Mesothelial cell of epicardium (in vitro differentiated cells): ENCODE measurements at places on chromosomes 5 and 9. TPM values are rescaled to one million over a fixed set of nuclear protein-coding genes. Genes with fewer than 3 reads are reported as not detected.

DNA sequence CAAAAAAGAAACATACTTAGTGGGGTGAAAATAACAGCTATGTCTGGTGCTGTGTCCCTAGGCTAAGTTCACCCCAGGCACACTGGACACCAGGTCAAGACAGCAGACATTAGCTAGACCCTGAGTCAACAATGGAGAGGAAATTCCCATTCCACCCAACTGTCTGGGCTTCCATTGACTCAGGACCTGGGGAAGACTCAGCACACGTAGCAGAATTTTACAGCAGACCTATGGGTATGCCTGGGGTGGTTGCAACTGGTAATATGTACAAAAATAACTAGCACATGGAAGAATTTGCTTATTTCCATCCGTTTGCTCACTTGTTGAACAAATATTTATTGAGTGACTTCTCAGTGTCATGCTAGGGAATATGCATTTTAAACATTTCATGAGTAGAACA is 117.0 kb downstream of the GAS1 start:
- DNase-seq, result no peak

GRCh38 chr9:106625259-106625789 is 237.6 kb upstream of the ZNF462 start:
- DNase-seq, result no peak

- no peak for DNase-seq
These were observed 1.3 kb downstream of the PTCH1 start for GRCh38 chr9:95515272-95516113.

GRCh38 chr9:120579139-120580050 is 572 bp downstream of the CDK5RAP2 start:
- DNase-seq, result no peak

- DNase-seq, result peak; percentile 73
These were observed 480 bp downstream of the LMNB1 start for GRCh38 chr5:126777257-126777974.

DNA sequence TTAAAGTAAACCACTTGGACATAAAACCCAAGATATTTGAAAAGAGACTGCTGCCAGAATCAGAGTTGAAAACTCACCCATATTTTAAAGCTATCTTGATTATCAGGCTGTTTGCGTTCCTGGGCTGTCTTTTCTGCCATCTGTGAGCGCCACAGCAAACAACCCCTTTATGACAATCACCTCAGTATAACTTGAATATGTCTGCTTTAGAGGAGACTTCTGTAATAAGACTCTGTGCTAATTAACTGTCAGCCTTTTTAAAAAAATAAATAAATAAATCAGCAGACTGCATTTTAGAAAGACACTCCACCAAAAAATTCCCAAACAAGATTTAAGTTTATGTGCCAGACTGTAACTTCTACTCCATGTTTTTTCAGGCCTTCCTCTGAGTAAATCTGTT is 375.7 kb upstream of the CCNH start:
- DNase-seq, result no peak

DNA sequence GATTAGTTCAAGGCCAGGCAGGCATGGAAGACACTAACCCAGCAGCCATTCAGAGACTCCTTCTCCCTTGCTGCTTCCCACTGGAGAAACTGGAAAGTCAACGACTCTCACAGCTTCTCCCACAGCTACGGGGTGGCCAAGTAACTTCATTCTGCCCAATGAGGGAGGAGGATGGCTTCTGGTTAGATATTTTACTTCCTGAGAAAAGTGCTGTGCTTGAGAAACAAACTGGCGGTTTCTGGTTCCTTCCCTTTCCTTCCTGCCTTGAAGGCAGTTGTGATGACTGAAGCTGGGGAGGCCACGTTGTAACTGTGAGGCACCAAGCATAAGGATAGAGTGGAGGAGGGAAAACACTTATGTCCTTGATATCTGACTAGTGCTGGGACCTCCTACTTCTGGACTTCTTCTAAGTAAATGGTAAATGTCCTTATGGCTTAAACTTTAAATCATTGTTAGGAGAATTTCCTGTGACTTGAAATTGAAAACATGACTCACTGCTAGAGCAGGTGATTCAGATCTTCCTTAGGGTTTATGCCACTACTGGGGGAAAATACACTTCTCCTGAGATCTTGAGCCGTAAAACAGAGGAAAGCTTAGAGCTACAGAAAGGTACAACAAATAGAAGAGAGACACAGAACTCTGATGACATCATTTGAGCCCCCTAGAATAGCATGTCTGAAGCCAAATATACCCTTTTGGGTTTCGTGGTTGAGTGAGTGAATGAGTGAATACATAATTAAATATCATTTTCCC is 3.1 kb upstream of the GNPDA1 start:
- no peak for DNase-seq

DNA sequence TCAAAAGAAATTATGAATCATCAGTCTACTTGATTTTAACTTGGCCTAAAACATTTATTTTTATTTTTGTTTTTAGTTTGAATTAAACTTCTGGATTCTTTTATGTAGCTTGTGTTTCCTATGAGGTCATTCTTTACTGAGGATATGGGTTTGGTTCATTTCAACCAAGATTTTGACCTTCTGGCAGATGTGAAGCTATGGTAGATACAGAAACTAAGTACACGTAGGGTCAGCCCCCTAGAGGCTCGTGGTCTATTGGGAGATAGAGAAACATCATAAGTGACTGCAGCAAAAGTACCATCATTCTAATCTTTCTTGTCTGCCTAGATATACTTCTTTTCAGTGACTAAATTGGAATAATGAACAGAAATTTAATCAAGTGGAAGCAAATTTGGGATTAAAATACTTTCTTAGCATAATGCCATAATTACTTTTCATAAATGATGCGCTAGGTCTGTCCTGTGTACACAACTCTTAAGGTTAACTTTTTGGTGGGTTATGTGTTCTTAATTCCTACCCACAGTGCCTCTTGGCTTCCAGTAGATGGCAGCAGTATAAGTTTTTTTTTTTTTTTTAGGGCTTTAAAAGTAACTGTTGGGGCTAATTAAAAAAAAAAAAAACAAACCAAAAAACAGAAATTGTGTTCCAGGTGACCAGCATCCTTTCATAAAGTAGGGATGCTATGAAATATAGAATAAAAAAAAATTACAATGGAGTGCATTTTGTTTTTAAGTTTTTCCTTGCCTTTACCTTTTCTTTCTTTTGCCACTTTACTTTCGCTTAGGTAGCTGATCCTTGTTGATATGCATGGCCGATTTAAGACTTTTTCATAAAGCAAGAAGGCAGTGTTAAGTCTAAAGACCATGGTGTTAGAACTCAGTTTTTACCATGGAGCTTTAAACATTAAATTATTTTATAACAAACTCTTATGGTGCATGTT is 49.9 kb downstream of the LRRTM2 start:
- no peak for DNase-seq

DNA sequence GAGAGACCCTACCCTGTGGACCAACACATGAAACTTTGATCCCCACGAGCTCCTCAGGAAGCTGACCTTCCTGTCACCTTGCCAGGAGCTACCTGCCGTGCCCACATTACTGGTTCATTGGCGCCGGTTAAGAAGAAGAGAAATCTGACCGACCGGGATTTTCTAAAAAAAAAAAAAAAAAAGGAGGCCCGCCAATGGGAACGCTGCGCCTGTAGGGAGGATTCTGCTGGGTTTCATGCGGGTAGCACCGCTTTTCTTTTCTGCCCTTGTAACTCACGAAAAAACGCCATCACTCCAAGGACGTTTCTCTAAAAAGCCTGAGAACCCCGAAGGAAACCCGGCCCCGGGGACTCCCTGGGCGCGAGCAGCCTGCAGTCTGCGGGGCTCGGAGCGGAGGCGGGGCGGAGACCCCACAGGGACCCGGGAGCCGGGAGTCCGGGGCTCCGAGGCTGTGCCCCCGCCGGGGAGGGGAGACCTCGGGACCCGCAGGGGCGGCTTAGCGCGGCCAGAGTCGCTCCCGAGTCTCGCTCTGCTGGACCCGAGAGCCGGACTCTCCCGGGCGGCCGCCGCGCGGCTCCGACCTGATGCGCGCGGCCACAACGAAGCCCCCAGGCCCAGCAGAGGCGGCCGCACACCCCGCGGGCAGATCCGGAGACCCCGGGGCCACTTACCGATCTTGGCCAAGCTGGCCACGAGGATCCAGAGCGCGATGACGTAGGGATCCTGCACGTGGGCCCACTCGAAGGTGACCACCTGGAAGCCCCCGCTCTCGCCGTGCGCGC is 617 bp downstream of the SLC9A3 start:
- no peak for DNase-seq

DNA sequence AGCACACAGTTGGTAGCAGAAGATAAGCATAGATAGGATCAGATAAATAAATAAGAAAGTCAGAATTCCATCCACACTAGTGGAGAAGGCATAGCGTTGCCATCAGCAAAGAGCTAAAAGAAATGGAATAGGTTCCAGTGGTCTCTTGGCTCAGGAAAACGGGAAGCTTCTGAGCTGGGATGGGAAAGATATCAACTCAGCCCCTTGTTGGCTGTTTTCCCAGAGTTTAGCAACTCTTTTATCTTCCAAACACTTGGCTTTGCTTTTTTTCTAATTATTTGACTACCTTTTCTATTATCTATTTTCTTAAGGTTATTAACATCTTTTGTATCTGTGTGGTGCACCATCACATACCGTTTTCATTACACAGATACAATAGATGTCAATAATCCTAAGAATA is 445.7 kb upstream of the TRPC7 start:
- no peak for DNase-seq

DNA sequence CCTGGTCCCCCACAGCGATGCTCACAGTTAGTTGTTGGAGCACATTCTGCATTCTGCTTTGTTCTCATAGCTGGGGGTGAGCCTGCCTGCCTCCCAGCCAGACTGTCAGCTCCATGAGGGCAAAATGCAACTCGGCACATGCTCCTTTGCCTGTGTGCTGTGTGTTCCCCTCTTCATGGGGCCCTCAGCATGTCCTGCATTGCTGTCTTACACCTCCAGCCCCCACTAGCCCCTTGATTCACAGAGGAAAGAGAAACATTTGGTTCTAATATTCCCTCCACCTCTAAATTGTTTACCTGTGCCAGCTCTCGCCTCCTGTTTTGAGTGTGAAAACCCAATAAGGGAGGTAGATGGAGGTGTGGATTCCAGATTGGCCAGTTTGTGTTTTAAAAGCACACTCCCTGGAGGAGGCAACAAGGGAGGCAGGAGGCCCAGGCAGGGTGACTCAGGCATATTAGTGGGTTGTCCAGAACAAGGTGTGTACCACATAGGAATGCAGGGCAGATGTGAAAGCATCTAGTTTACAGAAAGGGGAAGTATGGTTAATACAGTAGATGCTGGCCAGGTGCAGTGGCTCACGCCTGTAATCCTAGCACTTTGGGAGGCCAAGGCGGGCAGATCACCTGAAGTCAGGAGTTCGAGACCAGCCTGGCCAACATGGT is 224.6 kb downstream of the AGTPBP1 start:
- DNase-seq, result no peak

GRCh38 chr5:154390096-154390495 is 55.7 kb upstream of the SAP30L start:
- no peak for DNase-seq

DNA sequence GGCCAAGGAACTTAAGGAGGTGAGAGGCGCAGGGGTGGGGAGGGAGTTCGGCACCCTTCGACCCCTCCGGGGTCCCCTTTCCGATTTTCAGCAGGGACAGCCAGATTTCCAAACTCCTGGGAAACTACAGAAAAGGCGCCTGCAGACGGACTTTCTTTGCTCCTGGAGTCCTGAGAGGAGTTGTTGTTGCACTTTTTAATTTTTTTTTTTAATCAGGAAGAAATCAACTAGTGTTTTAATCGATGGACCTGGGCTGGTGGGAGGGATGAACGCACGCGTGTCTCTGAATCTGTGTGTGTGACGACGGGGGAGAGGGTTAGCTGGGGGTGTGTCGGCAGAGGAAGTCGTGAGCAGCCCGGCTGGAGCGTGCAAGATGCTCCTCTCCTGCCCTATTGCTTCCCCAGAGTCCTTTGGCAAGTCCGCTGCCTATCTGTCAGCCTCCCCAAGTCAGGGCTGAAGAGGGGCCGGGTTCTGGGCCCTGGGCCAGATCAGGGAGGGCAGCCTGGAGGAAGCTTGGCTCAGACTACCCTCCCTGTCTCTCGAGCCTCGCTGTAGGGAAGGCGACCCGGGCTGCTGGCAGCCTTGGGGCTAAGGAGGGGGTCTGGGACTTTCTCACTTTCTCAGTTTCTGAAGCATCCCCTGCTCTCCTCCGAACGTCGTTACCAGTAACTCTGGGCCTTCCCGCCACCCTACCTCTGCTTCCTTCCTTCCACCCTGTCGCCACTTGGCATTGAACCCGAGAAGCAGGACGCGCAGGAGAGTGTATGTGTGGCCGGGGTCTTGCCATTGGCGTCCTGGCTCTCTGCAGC is 731 bp downstream of the PRR16 start:
- peak; percentile 47 for DNase-seq

GRCh38 chr5:126801992-126802294 is 25.0 kb downstream of the LMNB1 start:
- DNase-seq, result no peak

- DNase-seq, result no peak
These were observed 408.8 kb downstream of the CDH10 start for GRCh38 chr5:24235946-24236345.

DNA sequence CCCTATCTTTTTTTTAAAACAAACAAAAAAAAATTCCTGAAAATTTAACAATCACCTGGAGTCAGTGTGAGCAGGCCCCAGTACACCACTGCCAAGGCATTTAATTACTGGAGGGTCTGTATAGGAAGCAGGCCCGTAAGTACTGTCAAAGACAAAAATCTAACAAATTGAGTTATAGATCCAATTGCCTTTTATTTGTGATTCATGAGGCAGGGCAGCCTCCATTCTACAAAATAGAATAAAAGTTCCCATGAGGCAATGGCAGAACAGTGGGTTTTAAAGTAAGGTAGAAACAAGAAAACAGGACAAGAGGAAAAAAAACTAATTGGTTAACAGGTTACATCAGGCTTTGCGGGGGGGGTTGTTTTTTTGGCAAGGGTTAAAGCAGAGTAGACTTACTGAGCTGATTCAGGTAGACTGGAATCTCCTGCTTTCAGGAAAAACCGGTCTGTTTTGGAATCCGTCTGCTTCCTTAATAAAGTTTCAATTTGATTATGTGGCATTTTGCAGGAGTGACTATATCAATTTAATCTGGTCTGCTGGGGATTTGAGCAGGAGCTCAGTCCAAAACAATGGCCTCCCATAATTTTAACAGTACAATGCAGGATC is 48.9 kb downstream of the AUH start:
- DNase-seq, result no peak

DNA sequence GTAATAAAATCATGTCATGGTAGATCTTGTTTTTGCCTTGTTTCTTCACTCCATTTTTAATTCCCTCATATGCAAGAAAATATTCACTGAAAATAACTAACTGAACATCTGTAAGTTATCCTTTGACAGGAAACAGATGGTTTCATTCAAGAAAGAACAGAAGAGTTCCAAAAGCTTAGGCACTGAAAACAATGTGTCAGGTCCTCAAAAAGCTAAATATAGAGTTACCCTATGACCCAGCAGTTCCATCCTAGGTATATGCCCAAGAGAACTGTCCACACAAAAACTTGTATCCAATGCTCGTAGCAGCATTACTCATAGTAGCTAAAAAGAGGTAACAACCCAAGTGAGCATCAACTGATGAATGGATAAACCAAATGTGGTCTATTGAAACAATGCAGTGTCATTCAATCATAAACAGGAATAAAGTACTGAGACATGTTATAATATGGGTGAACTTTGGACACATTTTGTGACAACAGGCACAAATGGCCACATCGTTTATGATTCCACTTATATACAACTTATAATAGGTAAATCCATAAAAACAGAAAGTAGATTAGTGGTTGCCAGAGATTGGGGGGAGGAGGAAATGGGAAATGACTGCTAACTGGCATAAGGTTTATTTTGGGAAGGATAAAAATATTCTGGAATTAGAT is 231.0 kb downstream of the FRMD3 start:
- no peak for DNase-seq

Gene OR1L8
- total RNA-seq, result 0.13 TPM in 1 of 3 replicates, not detected in the others

Gene SLC27A6
- 26.3 to 30.0 TPM (median 28.4 TPM) in 3 replicates for total RNA-seq

Gene OR1Q1
- not detected in 3 replicates for total RNA-seq

Gene NSUN2
- 72.6 to 75.4 TPM (median 74.4 TPM) in 3 replicates for total RNA-seq

Gene WWC1
- total RNA-seq, result 29.9 to 35.1 TPM (median 32.8 TPM) in 3 replicates
